T1000 (cell line): ENCODE measurements at places on chromosomes 1 and 21.

GRCh38 chr1:186577633-186578032, 102.6 kb downstream of the PTGS2 start:
- no peak for DNase-seq

- DNase-seq: peak; percentile 8
Observed at GRCh38 chr1:147478521-147478920, 62.8 kb upstream of the BCL9 start.

GRCh38 chr21:43768868-43769167, 7.3 kb downstream of the CSTB start:
- no peak for DNase-seq

GRCh38 chr1:165836664-165837482, 9.5 kb downstream of the UCK2 start:
- no peak for DNase-seq

DNA sequence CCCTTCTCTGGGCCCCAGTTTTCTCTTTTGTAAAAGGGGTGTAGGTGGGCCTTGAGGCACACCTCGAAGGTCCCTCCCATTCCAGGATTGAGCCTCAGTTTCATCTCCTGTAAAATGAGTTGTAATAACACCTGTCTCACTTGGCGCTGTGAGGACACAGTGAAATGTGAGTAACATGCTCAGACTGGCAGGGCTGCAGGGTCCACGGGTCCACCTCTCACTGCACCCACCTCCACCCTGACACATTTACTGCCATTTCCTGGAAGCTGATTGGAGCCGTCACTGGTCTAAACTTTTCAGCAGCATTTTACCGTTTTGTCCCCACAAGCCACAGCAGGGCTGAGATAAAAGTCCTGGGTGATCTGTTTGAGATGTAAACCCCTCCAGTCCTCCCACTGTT, 398.0 kb downstream of the PTPRU start:
- DNase-seq: no peak

- no peak for DNase-seq
Observed at GRCh38 chr1:19445417-19446342, 39.7 kb downstream of the CAPZB start.

DNA sequence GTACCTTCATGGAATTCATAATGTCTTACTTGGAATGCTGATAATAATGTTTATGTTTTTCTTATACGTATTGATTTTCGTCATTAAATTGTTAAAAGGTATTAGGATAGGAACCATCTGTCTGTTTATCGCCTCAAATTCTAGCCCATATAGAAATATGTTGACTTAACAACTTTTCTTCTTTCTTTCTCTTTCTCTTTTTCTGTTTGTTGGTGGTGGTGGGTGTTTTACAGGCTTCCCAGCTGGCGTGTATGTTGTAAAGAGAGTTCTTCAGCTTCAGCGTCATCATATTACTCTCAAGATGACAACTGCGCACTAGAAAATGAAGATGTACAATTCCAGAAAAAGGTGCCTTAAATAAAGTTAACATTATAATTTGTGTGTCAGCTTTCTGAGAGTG, 18.3 kb downstream of the SUCO start:
- no peak for DNase-seq

GRCh38 chr1:107110326-107110725, 30.5 kb upstream of the NTNG1 start:
- no peak for DNase-seq

DNA sequence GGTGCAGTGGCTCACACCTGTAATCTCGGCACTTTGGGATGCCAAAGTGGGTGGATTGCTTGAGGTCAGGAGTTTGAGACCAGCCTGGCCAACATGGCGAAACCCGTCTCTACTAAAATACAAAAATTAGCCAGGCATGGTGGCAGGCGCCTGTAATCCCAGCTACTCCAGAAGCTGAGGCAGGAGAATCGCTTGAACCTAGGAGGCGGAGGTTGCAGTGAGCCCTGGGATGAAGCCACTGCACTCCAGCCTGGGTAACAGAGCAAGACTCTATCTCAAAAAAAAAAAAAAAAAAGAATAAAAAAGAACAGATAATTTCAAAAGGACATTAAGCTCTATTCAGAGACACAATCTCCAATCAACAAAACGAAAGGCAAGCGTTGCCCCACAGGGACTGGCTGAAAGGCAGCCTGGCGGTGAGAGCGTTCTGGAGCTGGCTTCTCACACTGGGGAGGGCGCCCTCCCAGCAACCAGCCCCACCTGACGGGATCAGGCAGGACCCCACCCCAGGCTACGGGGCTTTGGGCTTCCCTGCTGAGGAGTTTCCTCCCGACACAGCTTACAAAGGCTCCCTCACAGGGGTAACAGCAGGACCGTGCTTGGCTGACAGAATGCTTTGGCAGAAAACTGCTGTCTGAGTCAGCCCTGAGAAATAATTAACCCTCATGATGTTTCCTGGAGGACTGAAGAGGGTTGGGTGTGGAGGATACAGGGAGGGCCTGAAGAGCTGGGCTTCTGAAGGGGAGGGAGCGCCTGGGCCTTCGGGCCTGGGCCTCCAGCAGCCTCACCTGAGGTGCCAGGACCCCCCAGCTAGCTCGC, 31.1 kb upstream of the SRP9 start:
- peak; percentile 58 for DNase-seq

DNA sequence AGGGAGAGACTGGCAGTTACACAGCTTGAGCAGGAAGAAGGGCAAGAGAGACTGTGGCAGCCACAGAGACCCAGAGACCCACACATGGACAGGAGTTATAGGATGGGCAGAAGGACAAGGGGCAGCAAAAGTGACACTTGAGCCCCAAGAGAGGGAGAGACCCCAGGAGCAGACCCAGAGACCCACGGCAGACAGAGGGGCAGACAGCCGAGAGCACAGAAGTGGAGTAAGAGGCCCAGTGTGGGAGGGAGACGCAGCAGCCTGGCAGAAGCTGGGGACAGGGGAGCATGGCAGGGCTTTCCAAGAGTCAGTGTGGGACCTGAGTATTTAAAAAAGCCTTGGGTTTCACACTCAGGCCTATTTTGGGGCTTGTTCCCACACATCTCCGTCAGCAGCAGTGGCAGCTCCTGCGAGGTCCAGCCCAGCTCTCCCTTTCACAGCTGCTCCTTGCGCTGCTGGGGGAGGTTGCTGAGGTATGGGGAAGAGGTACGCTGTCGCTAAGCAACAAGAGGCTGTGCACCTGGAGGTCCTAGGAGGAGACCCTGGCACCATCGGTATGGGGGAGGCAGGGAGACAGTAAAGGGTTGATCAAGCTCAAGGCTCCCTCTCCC, 9.0 kb upstream of the MEF2D start:
- no peak for DNase-seq

- no peak for DNase-seq
Observed at GRCh38 chr1:88612773-88613172, 71.3 kb upstream of the PKN2 start.

DNA sequence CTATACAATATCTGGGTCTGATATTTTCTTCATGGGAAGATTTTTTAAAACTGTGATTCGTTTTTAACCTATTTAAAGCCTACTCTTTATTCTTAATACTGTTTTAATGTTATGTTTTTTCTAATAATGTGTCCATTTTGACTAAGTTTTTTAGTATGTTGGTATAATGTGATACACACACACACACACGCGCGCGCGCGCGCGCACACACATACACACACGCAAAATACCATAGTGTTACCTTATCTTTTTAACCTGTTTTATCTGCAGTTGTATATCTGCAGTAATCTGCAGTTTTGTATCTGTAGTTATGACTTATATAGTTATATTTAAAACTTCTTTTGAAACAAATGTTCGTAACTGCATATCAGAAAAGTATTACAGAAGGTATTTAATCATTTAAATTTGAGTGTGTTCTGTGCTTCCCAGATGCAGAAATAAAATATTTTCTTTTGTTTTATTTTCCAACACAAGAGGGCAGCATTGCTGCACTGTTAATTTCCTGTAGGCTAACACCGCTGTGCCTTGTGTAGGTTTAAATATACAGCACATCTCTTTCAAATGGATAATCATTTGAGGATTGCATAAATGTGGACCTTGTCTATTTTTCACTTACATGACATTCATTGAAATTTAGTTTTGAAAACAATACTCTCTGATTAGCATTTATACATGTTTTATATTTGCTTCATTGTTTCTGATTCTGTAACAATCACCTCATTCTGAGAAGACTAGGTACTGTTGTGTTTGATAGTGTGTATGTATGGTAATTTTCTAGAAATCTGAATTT, 166.1 kb downstream of the PDE4B start:
- DNase-seq: no peak
